Osteoblast (primary cell): ENCODE measurements at places on chromosomes 5 and 9. TPM values are rescaled to one million over a fixed set of nuclear protein-coding genes. Genes with fewer than 3 reads are reported as not detected.

GRCh38 chr5:36944607-36945225, 68.1 kb downstream of the NIPBL start:
- DNase-seq, result no peak
- no peaks in the 10 kb centered on the region for H3K36me3 ChIP-seq
- H3K27ac ChIP-seq, result no peak overlapping the region
- no peaks in the 10 kb centered on the region for H3K27me3 ChIP-seq
- peaks cover 22% of the 10 kb centered on the region for H3K4me1 ChIP-seq

DNA sequence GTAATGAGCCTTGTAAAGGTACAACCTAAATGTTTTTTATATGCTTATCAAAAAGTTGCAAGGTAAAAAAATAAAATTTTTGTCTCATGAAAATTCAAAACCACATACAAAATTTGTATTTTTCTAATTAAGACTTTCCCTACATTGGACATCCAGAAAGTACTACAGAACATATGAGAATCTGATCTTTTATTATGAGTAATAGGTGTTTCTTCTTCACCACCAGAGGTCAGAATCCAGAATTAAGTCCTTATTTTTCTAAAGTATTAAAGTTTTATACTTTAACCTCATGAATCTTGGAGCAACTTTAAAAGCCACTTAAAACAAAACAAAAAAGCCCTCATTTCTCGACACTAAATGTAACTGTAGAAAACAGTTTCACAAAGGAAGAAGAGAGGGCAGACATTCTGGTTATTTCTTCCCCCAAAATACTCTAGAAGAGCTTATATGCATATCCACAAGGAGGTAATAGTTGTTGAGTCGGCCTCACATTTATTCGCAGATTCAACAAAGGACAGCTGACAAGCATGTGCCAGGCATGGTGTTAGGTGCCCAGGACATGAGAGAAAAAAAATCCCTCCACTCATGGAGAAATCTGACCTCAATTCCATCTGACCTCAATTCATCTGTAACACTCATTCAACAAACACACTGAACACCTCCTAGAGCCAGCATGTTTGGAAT, 69.3 kb downstream of the MLLT3 start:
- no peaks in the 10 kb centered on the region for H3K27me3 ChIP-seq
- no peak overlapping the region for H3K4me3 ChIP-seq
- no peaks in the 10 kb centered on the region for H3K36me3 ChIP-seq

DNA sequence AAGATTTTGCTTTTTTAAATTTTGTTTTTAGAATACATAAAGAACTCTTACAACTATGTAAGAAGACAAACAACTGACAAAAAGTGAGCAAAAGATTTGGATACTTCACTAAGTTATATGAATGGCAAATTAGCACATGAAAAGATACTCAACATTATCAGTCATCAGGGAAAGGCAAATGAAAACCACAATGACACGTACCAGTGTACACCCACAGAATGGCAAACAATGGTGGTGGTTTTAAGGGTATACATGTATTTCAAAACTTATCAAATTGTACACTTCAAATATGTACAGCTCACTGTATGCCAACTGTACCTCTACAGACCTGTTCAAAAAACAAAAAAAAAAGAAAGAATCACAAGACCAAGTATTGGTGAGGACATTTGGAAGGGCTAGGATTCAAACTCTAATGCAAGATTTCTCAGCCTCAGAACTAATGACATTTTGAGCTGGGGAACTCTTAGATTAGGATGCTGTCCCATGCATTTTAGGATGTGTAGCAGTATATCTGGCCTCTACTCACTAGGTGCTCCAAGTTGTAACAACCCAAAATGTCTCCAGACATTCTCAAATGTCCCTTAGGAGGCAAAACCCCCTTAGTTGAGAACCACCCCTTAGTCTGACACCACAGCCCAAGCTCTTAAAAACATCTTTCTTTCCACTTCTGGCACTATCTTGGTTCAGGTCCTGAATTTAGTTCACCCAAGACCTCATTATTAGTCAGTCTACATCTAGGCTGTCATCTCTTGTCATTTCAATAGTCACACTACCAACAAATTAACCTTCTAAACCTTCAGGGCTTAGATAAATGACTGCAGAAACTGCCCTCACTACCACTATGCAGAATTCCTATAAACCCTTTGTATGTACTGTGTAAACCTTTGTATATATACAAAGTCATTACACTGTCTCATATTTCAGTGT, 9.7 kb downstream of the SCAI start:
- H3K4me3 ChIP-seq, result no peak overlapping the region
- no peak for DNase-seq
- peaks cover 11% of the 10 kb centered on the region for H3K4me1 ChIP-seq
- H3K36me3 ChIP-seq, result no peaks in the 10 kb centered on the region
- no peak overlapping the region for H3K27ac ChIP-seq

DNA sequence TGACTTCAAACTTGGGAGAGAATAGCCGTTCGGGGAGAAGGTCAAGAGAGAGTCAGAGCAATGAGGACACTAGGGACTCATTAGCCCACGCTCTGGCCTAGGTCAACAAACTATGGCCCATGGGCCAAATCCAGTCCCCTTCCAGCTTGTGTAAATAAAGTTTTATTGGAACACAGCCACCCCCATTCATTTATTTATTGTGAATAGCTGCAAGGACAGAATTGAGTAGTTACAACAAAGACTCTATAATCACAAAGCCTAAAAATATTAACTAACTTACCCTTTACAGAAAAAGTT, 33.1 kb upstream of the TRIM32 start:
- H3K4me1 ChIP-seq, result peaks cover 18% of the 10 kb centered on the region
- no peaks in the 10 kb centered on the region for H3K36me3 ChIP-seq
- no peak for DNase-seq
- H3K27ac ChIP-seq, result no peak overlapping the region
- no peaks in the 10 kb centered on the region for H3K27me3 ChIP-seq
- no peak overlapping the region for H3K4me3 ChIP-seq

DNA sequence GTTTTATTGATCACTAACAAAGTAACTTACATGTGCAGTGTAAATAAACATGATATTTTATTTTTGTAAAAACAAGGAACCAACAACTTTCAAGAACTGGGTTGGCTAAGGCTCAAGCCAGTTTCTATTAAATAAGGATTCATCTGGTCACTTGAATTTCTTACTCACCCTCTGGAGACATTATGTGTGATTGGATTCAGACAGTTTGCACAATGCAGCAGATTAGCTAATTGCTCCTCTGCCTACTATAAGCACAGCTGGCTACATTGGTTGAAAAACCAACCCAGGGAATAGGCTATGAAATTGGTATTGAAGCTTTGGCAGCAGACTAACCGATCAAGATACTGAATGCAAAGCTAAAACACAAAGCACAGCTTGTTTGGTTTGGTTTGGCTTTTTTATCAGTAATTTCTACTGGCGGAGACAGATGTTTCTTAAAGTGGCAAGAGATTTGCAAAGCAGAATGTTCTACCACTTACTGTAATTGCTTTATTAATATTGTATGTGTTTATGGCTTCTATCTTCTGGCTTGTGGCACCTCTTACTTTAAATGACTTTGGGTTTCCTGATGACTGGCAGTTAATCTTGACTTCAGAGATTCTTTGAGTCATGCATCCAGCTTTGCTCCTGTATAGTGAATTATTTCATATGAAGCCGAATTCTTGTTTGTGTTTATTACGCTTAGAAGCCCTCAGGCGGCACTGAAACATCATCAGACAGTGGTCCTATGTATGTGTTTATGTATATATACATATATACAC, 231.5 kb downstream of the MPDZ start:
- H3K27ac ChIP-seq, result no peak overlapping the region
- H3K4me3 ChIP-seq, result no peak overlapping the region
- H3K4me1 ChIP-seq, result no peaks in the 10 kb centered on the region
- no peak for DNase-seq

- no peaks in the 10 kb centered on the region for H3K4me1 ChIP-seq
- no peak for DNase-seq
- no peak overlapping the region for H3K4me3 ChIP-seq
- no peaks in the 10 kb centered on the region for H3K36me3 ChIP-seq
- H3K27me3 ChIP-seq, result no peaks in the 10 kb centered on the region
These were observed 16.0 kb upstream of the ASTN2 start for GRCh38 chr9:117430813-117431212.

DNA sequence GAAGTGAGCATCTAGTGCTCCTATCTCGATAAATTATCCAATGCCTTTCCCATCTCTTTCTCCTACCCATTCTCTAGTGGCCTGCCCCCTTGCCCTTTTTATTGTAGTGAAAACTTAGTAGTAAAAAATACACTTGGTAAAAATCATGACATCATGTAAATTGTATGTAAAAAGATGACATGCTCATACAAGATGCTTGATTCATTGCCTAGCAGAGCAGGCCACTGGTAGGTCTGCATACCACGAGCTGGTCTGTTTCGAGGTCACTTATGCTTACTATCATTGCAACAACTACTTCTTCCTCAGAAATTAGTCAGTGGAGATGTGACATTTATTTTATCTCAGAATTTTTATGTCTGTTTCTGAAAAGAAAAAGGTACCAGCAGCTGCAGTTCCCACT, 177.3 kb downstream of the C9orf152 start:
- H3K27ac ChIP-seq, result peak overlapping the region; percentile 76
- H3K4me3 ChIP-seq, result no peak overlapping the region
- peak; percentile 48 for DNase-seq

GRCh38 chr5:3996707-3997336, 401.2 kb downstream of the IRX1 start:
- H3K27ac ChIP-seq, result no peak overlapping the region
- no peaks in the 10 kb centered on the region for H3K27me3 ChIP-seq
- no peak overlapping the region for H3K4me3 ChIP-seq
- DNase-seq, result no peak
- H3K36me3 ChIP-seq, result no peaks in the 10 kb centered on the region
- no peaks in the 10 kb centered on the region for H3K4me1 ChIP-seq

SLC1A1 gene
- 20.0 and 25.7 TPM in 2 replicates for total RNA-seq

FANCG gene
- 10.9 and 11.5 TPM in 2 replicates for total RNA-seq

PRRC1 gene
- 86.0 and 91.6 TPM in 2 replicates for total RNA-seq

SPEF2 gene
- total RNA-seq, result 7.2 and 12.7 TPM in 2 replicates
